ENCODE measurements at places on chromosomes 16 and 17.

- no peak for DNase-seq
Observed at GRCh38 chr17:62043140-62043539, 21.9 kb downstream of the MED13 start.

GRCh38 chr16:22874394-22874793 lies 60.4 kb downstream of the HS3ST2 start:
- no peak for DNase-seq

DNA sequence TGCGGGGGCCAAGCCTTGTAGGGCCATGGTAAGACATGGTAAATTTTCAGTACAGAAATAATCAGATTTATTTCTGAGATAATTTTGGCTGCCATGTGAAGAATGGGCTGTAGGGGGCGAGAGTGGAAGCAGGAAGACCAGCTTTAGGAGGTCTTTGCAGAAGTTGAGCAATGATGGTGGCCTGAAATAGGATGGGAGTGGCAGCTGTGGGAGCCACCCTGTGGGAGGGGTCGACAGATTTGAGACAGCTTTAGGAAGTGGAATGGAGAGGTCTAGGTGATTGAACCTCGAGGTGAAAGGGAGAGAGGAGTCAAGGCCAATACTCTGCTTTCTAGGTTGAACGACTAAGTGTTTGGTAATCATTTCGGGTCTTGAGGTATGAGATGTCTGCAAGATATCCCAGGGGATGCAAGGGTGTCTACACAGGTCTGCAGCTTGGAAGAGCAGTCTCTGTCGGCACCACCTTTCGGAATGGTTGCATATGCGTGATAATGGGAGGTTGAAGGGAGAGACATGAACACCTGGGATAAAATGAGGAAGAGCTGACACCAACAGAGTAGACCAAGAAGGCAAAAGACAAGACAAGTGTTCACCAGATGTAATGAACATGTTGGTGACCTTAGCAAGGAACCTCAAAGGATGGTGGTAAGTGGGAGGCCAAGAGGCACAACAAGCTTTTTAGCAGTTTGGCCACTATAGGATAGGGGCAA lies 4.2 kb upstream of the ATXN7L3 start:
- no peak for DNase-seq

- no peak for DNase-seq
Observed at GRCh38 chr16:30369091-30369937, 980 bp downstream of the TBC1D10B start.

All from stimulated activated CD8-positive, alpha-beta memory T cell treated with anti-CD3 and anti-CD28 coated beads, Interleukin-7, amount 100 ng/mL, for 24 hours (primary cell).